ENCODE measurements at places on chromosomes 1 and 21. TPM values are rescaled to one million over a fixed set of nuclear protein-coding genes. Genes with fewer than 3 reads are reported as not detected.

DNA sequence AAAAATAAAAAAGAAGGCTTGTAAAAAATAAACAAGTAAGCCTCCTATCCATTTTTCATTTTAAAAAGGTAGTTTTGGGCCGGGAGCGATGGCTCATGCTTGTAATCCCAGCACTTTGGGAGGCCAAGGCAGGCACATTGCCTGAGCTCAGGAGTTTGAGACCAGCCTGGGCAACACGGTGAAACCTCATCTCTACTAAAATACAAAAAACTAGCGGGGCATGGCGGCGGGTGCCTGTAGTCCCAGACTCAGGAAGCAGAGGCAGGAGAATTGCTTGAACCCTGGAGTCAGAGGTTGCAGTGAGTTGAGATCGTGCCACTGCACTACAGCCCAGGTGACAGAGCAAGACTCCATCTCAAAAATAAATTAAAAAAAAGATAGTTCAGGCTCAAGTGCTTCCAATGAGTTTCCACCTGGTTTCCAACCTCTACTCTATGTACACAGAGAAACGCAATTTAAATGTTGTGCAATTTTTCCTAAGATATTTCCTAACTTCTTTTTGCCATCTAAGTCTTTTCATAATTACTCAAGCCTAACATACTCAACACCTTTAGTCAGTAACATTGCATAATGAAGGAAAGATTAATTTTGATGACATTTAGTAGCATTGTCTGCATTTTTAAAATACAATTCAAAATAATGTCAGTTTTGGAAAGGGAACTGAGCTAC, 106.3 kb downstream of the KCNT2 start:
- no peak overlapping the region for H3K4me3 ChIP-seq
- H3K4me1 ChIP-seq = no peaks in the 10 kb centered on the region
- no peak for DNase-seq
- no peak overlapping the region for H3K27ac ChIP-seq
- no peaks in the 10 kb centered on the region for H3K36me3 ChIP-seq

Gene SAMD13
- total RNA-seq = 2.2 TPM

- no peaks in the 10 kb centered on the region for H3K27me3 ChIP-seq
- H3K36me3 ChIP-seq = no peaks in the 10 kb centered on the region
- DNase-seq = no peak
- H3K4me1 ChIP-seq = no peaks in the 10 kb centered on the region
- no peak overlapping the region for H3K4me3 ChIP-seq
- H3K27ac ChIP-seq = no peak overlapping the region
Measured at GRCh38 chr1:66624412-66625060, 90.6 kb downstream of the SGIP1 start.

Gene LMOD1
- 24.2 TPM for total RNA-seq

- H3K4me1 ChIP-seq = no peaks in the 10 kb centered on the region
- peaks cover 81% of the 10 kb centered on the region for H3K36me3 ChIP-seq
- no peak overlapping the region for H3K4me3 ChIP-seq
- H3K27me3 ChIP-seq = no peaks in the 10 kb centered on the region
- H3K27ac ChIP-seq = no peak overlapping the region
Measured at GRCh38 chr1:220151454-220151853, 57.5 kb downstream of the IARS2 start.

- H3K4me3 ChIP-seq = no peak overlapping the region
- H3K4me1 ChIP-seq = no peaks in the 10 kb centered on the region
- no peak overlapping the region for H3K27ac ChIP-seq
- DNase-seq = no peak
Measured at GRCh38 chr21:44639331-44639655, 2.1 kb downstream of the KRTAP10-10 start.
